ENCODE measurements at places on chromosomes 1 and 21.
A peak's percentile ranks its signal among the peaks of the same experiment; 100 is the strongest.

DNA sequence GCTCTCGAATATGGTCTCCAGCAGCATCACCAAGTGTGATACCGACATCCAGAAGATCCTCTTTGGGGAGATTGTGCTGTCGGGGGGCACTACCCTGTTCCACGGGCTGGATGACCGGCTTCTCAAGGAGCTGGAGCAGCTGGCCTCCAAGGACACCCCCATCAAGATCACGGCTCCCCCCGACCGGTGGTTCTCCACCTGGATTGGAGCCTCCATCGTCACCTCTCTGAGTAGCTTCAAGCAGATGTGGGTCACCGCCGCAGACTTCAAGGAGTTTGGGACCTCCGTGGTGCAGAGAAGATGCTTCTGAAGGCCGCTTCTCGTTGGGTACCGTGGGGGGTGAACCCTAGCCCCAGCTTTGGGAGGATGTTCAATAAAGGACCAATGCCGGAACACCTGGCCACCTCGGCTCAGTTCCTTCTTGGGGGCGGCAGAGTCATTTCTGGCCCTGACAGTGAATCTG is 1.3 kb downstream of the ACTRT2 start:
- no peak for DNase-seq

GRCh38 chr1:200048244-200048643 is 20.7 kb downstream of the NR5A2 start:
- no peak for DNase-seq

GRCh38 chr1:238088560-238089290 is 198.0 kb upstream of the ZP4 start:
- peak; percentile 28 for DNase-seq

- no peak for DNase-seq
Measured at GRCh38 chr1:39995973-39996393, 41.0 kb downstream of the MFSD2A start.

- no peak for DNase-seq
Measured at GRCh38 chr1:192807211-192808162, 1.4 kb upstream of the RGS2 start.

DNA sequence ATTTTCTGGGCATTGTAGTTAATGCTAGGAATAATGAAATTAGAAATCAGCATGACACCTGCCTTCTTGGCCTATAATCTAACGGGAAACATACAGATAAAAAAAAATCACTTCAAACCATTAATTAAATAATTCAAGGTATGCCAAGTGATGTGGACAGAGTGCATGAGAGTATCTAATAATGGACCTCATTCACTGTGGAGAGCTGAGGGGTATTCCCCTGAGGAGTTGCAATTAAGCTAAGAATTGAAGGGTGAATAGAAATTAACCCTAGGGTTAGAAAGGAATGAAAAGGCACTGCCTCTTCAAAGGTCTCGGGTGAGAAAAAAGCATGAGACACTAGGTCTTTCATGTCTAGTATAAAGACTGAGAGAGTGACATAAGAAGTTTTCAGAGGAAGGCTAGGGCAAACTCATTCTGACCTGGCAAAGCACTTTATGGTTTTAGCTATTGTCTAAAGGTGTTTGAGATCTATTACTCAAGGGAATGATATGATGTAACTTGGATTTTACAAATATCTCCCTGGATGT is 466.1 kb downstream of the KCNT2 start:
- DNase-seq = peak; percentile 17

- DNase-seq = no peak
Measured at GRCh38 chr21:42384156-42384945, 11.5 kb downstream of the TMPRSS3 start.

- DNase-seq = no peak
Measured at GRCh38 chr1:45908611-45909140, 105.3 kb downstream of the MAST2 start.

DNA sequence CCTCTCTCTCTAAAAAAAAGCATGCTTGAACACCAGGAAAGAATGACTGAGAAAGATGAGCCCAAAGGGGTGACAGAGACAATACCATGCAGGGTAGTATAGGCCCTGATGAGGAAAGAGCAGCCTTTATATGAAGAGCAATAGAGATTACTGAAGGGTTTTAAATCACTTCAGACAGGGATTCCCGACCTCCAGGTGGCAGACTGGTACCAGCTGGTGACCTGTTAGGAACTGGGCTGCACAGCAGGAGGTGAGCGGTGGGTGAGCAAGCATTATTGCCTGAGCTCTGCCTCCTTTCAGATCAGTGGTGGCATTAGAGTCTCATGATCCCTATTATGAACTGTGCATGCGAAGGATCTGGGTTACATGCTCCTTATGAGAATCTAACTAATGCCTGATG is 30.8 kb upstream of the GTF2B start:
- DNase-seq = no peak

DNA sequence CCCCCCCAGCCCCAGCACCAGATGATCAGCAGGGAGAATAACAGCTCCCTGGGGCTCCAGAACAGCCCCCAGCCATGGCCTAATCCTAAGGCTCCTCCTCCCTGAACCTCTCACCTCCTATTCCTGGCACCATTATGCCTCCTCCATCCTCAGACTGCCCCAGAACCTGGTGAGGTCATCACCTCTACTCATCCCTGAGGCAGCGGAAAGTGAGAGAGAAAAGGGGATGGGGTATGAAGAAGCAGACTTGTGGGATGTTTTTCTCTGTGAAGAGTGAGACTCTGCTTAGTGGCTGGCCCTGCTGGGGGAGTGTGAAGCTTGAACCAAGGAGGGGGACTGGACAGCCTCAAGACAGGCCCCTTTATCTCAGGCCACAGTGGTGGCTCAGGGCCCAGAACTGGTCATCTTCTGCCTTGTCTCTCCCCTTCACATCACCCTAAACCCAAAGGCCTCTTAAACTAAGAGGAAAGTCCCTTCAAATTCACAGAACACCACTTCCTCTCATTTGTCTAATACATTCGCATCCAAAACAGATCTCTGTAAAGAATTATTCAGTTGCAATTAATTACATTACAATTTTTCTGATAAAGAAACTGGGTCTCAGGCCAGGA is 2.2 kb upstream of the PPM1J start:
- DNase-seq = no peak

GRCh38 chr1:165629848-165630628 is 996 bp upstream of the MGST3 start:
- no peak for DNase-seq

DNA sequence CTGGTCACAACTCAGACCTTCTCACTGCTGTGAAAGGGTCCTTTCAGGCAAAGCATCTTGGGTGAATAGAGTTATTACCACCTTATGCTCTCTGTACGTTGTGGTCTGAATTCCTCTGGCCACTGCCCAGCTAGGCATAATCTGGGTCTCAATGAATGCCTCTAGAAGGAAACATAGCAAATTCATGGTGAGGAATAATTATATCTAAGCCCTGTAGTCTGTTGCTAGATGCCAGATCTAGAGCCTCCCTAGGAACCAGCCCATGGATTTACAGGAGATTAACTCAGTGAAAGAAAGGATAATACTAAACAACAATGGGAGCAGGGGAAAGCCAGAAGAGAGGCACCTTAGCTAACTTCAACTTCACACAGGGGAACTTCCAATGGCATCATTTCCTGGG is 2.4 kb upstream of the COL11A1 start:
- no peak for DNase-seq

GRCh38 chr1:31628931-31629556 is 11.6 kb downstream of the HCRTR1 start:
- no peak for DNase-seq

- no peak for DNase-seq
Measured at GRCh38 chr21:28688381-28688780, 304.3 kb downstream of the LTN1 start.

DNA sequence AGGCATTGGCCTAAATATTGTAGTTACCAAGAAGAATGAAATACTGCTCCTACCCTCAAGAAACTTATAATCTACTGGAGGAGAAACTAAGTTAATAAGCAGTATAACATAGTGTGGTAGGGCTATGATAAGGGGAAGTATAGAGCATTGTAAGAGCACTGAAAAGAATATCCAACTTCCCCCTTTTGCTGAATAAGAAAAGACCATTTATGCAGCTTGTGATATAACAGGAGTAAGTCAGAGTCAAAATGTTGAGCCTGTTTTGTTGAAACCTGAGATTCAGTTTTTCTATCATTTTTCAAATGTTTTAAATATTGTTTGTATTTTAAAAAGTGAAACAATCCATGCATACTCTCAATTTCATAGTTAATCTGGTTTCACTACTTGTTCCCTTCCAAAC is 48.3 kb upstream of the FCRL4 start:
- no peak for DNase-seq

DNA sequence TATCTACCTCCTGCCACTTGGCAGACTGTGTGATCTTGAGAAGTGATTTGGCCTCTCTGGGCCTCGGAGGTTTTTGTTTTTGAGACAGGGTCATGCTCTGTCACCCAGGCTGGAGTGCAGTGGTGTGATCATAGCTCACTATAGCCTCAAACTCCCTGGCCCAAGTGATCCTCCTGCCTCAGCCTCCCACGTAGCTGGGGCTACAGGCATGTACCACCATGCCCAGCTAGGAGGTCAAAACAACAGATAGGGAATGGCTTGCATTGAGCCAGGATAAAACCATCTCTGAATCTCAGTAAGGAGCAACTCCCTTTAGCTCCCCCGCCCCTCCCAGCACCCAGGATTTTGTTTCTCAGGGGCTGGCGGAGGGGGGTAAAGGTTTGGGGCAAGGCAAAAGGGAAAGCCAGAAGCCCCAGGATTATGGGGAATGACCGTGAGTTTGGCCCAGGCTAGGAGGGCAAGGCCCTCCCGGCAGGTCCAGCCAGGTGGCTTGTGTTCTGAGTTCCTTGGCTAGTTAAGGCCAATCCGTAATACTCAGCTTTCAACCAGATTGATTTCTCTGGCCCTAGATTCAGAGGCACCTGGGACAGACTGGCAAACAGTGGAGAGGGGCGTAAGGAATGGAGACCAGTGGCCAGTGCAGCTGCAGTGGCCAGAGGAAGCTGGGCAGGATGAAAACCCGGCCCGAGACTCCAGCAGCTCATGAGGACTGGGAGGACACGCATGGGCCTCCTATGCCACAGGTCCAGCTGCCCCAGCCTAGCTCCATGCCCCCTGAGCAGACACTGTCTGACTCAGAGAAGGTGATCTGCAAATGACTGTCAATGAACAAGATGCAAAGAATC is 130.1 kb downstream of the DMRTB1 start:
- DNase-seq = no peak

DNA sequence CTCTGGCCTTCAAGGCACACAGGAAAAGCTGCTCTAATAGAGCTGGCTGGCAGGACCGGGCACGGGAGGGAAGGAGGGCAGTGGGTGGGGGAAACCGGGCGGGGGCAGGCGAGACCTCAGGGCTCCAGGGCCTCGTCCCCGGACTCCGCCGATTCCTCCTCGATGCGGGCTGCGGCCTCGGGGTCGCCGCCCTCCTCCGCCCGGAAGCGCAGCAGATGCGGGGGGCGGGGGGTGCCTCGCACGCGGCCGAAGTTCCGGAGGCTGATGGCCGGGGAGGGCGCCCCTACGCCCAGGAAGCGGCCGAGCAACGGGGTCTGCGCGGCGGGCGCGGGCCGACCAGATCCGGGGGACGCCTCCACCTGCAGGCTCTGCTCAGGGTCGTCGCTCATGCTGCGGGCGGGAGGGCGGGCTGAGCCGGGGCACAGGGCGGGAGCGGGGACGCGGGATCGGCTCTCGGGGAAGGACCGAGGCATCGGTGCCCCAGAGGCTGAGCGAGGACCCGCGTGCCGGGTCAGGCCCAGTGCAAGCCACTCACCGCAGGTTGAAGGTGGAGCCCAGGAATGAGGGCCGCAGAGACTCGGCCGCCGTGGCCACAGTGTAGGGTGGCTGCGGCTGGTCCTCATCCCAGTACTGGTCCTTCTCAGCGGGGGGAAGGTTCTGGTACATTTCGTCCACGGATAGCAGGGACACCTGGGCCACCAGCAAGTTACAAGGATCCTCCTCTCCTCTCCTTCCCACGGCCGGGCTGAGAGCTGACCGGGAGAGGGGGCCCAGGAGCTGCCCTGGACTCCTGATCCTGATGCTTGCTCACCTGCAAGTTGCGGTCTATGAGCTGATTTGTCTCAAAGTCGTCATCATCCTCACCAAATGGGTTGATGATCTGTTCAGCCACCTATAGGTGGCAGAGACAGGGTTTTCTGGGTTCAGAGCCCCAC is 3.6 kb downstream of the BEST4 start:
- no peak for DNase-seq

- DNase-seq = no peak
Measured at GRCh38 chr1:107679411-107679953, 285.5 kb downstream of the VAV3 start.

DNA sequence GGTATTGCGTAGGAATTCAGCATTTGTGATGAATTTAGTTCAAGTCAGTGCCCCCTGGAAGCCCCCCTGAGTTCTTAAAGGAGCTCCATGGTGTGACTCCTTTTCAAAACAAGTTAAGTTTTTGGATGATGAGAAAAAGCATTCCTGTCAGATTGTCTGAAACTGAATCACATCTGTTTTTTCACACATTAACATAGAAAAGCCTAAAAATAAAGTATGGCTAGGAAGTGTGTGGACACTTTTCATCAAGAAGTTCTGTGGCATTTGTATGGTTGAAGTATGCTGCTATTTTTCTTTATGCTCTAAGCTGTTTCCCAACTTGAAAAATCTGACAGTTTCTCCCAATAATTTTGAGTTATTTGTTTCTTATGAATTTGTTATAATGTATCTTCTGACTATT is 33.7 kb downstream of the PRDM2 start:
- DNase-seq = no peak

- no peak for DNase-seq
Measured at GRCh38 chr1:53446051-53446450, 13.1 kb upstream of the DMRTB1 start.

DNA sequence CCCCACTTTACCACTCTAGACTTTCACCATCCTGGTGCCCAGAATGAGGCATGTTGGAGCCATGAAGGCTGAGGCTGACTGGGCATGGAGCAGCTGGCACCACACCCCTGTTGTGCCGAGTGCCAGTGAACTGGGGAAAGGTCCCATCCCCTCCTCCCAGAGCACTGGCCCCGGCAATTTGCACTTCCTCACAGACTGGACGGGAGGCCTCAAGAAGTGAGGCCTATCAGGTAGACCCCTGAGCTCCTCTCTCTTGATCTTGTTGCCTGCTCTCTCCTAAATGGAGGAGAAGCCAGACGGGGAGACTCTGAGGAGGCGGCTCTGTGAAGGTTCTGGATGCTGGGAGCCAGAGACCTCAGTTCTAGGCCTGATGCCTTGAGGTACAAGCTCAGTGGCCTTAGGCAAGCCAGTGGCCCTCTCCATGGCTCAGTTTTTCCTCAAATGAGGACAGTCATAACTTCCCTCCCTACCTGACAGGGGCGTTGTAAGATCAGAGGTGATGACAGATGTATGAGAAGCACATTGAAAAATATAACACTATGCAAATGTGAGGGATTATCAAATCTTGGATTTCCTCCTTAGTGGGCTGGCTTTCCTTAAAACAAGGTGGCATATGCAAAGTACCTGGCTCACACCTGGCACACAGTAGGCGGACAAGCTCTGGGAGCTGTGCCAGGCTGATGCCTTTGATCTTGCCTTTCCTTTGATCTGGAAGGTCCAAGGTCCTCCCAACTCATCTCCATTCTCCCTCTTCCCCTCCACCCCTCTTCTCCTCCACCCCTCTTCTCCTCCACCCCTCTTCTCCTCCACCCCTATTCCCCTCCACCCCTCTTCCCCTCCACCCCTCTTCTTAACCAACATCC is 6.7 kb downstream of the GRHL3 start:
- DNase-seq = no peak

- no peak for DNase-seq
Measured at GRCh38 chr1:200546577-200546976, 74.0 kb downstream of the KIF14 start.

- DNase-seq = no peak
Measured at GRCh38 chr1:94952539-94952938, 25.6 kb upstream of the CNN3 start.

Data from COLO829 (cell line).